ENCODE measurements at places on chromosomes 5 and 9. TPM values are rescaled to one million over a fixed set of nuclear protein-coding genes. Genes with fewer than 3 reads are reported as not detected.

GPRIN1 gene
- total RNA-seq: 1.6 TPM

DNA sequence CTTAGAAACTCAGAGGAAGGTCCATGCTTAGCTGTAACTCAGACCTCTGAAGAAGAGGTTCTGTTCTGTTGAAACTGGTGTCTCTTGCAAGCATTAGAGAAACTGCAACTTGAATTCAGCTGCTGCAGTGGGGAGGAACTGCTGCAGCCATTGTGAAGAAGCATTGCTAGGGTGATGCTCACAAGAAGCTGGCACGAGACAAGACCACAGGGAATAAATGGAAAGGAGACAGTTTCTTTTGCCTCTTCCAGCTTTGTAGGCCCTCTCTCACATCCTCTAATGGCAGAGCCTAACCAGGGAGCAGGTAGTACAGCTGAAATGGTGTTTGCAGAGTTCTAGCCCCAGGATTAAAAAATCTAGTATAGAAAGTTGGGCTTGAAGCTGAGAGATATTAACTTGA lies 148.0 kb upstream of the DMAC1 start:
- DNase-seq: no peak

GRCh38 chr5:158943569-158943968 lies 156.1 kb downstream of the EBF1 start:
- DNase-seq: no peak

SSNA1 gene
- 57.4 TPM for total RNA-seq

GRCh38 chr9:90167914-90168313 lies 474.7 kb downstream of the DIRAS2 start:
- no peak for DNase-seq

GRCh38 chr5:61440086-61440485 lies 108.0 kb downstream of the ZSWIM6 start:
- no peak for DNase-seq

DNA sequence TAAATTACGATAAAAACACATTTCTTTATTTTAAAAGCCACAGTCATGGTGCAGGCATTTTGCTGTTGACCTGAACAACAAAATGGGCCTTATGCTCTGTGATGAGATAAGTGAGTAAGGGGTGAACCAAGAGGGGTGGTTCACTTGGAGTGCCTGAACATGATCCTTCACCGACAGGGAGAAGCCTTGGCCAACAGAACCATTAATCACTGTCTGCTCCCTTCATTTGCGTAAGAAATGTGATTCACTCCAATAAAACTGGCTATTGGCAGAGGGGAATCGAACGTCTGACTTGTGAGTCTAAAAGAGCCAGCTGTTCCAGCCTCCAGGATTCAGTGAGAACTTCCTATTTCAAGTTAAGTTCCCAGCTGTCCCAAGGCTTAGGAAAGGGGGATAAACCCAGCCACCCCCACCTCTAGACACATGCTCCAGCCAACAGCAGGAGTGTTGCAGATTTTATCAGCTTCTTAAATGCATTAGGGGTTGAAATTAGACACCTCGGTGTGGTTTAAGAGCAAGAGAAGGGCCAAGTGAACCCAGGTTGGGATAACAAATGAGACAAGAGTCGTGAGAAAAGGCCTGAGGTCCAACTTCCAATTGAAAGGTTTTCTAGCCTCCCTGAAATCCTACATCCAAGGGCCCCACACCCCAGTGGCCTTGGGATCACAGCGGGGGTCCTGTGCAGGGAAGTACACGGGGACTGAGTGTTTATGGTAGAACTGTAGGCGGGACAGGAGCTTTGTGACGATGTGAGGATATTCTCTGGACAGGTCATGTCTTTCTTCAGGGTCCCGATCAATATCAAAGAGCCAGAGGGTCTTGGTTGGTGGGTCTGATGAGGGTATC lies 131.4 kb upstream of the LHFPL2 start:
- no peak for DNase-seq

DNA sequence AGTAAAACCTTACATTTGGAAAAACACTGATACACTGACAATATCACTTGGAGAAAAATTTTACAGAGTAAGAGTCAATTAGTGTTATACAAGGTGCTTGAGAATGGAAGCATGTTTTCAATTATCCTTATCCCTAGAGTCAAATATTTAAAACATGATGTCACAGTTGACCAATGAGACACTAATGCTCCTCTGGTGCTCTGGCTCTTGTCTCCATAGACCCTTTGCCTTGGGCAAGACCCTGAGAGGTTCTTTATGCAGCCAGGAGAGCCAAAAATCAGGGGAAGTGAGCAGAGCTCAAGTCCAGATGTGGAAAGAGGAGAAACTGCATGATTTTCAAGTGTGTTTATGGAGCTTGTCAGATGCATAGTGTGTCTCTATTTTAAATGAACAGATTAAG lies 153.9 kb downstream of the MARCHF11 start:
- no peak for DNase-seq

NMUR2 gene
- not detected for total RNA-seq

CXXC5 gene
- 259 TPM for total RNA-seq

PCDHA4 gene
- total RNA-seq: 12.8 TPM

DNA sequence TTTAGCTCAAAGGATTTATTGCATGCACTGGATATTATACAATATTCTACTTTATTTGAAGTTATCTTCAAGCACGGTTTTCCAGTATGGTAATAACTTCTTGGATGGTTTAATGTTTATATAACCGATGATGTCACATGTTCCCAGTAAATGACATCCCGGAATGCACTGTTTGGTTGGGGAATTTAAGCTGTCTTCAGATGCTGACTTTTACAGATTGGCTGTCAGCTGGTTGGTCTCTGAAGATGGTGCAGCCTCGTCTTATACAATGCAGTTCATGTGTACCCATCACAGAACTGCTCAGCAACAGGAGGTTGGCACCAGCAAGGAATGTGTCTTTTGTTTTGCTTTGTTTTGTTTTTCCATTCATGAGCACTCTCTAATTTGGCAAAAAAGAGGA lies 143.8 kb downstream of the PRKACG start:
- DNase-seq: no peak

DNA sequence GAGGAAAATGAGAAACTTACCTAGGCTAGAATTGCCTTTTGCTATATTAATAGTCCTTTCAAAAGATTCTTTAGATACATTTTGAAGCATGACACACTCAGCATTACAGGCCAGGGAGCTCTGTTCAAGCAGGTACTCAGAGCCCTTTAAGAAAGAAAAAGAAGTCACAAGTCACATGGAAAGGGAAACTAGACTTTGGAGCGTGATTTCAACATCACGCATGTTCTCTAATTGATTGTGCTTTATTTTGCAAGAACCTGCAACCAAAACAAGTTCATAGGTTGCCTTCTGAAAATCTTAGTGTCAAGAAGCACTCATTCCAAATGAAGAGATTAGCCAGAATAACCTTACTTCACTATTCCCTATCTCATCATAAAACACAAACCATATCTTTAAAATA lies 103.8 kb downstream of the MPDZ start:
- no peak for DNase-seq

DNA sequence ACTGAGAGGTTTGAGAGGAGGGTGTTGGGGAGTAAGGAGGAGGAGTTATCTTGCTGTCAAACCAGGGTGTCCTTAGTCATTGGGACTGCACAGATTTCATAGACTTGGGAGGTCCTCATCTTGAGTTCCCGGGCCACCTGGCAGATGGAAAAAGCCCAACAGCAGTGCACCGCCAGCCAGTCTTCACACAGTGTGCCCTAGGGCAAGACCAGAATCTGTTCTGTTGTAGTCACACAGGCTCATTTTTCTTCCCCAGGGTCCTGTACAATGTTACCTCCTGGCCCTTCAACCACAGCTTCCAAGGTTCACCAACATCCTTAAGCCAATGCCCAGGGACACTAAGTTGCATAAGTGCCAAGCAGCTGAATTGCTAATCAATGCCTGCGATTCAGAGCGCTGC lies 21.0 kb downstream of the PLAC8L1 start:
- no peak for DNase-seq

DNA sequence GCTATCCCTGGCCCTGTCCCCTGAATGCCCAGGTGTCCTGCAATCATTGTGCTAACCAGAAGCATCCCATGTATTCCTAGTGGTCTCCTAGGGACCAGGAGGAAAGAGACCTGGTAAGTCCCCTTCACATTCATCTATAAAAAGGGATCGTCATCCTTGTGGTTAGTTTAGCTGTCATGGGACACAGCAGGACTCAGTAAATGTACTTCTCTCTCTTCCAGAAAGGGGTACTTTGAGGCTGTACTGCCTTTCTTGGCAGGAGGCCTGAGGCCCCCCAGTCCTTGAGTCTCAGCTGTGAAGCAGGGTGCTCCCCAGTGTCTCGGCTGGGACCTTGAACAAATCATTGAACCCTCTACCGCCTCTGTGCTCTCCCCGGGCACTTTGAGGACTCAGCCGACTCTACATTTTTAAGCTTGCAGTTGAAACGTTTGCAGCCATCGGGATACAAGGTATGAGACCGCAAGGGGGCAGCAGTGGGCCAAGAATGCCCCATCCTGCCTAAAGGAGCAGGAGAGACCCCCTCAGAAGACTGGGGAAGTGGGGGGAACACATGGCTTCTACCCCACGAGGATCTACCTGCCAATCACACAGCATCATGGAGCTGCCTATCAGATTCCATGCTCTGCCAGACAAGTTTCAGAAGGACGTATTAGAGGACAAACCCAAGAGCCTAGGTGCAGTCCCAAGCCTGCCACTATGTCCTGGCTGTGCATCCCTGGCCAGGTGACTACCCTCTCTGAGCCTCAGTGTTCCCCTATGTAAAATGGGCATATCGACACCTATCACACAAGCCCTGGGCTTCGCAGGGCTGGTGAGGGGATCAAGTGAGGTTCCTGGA lies 2.4 kb upstream of the PHYKPL start:
- no peak for DNase-seq

DNA sequence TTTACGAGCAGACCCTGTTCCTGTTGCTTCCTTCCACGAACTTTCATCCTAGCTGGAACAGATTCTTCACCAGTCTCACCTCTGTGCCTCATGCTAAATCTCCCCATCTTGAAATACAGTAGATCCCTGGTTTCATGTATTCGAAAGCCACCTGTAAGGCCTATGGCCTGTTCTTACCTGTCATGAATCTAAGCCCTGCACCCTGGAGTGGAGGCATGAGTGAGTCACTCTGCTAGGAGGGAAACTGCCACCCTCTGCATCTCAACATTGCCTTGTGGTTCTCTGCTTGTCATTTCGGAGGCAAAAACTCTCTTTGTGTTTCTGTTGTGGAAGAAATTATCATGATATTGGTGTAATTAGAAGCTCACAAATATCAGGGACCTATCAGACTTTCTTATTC lies 320.0 kb downstream of the ENC1 start:
- no peak for DNase-seq

- no peak for DNase-seq
Measured at GRCh38 chr9:106934442-106935238, 71.7 kb downstream of the ZNF462 start.

- DNase-seq: no peak
Measured at GRCh38 chr5:114411380-114411931, 49.6 kb downstream of the KCNN2 start.

GRXCR2 gene
- not detected for total RNA-seq

GRCh38 chr5:173567548-173567947 lies 48.9 kb downstream of the BOD1 start:
- DNase-seq: no peak

GRCh38 chr5:82031220-82032119 lies 59.6 kb downstream of the ATG10 start:
- no peak for DNase-seq

DNA sequence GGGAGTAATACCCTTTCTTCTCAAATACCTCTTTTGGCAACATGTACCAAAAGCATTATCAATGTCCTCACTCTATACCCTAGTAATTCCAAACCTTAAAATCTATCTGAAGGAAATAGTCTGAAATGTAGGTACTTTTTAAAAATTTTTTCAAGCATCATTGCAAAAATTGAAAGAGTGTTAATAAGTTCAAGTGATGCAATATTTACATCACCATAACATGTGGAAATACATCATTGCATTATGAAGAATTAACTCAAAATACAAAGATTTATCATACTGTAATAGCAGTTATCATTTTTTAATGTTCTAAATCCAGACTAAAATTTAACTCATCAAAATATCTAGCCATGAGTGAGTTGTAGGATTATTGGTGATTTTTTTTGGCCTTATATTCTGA lies 123.1 kb downstream of the DENND1A start:
- no peak for DNase-seq

DNA sequence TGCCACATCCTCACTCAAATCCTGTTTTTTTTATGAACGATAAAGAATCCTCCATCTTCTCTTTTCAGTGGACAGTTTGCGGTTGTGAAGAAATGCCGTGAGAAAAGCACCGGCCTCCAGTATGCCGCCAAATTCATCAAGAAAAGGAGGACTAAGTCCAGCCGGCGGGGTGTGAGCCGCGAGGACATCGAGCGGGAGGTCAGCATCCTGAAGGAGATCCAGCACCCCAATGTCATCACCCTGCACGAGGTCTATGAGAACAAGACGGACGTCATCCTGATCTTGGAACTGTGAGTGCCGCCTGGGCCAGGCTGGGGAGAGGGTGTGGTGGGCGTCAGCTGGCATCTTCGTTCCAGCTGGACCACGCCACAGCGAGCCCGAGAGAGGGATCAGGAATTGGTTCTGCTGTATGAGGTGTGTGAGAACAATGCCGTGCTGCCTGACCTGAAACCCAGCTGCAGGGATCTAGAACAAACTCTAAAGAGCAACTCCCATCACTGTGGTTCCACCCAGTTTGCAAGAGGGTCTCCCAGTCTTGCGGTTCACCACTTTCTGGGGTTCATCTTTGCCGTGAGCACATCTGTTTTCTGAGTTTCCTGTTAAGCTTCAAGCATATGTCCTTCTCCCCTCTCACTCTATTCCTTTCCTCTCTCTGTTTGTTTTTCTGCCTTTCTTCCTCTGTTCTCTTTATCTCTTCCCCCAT lies 107.4 kb downstream of the DAPK1 start:
- DNase-seq: no peak

PCDHB3 gene
- total RNA-seq: 8.8 TPM

DNA sequence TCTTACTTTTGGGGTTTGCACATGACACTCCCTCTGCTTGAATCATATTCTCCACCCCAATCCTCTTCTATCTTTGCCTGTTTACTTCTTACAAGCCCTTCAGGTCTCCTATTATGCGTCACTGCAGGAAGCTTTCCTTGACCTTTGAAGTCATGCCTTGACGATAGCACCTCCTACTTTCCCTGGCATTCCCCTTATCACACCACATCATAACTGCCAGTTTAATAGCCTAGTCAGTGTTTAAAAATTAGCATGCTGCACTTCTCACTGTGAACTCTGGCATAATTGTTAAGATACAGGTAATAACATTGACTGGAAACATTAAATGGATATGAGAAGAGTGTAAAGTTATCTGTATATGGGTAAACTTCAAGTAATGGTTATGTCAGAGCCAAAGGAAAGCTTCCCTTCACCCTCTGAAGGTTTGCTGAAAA lies 37.1 kb upstream of the CEP120 start:
- DNase-seq: no peak

Data from osteocyte (in vitro differentiated cells).